ENCODE measurements at places on chromosomes 4 and X.
A peak's percentile ranks its signal among the peaks of the same experiment; 100 is the strongest.

GRCh38 chr4:123299212-123299691 is 97.3 kb upstream of the SPRY1 start:
- DNase-seq: no peak

DNA sequence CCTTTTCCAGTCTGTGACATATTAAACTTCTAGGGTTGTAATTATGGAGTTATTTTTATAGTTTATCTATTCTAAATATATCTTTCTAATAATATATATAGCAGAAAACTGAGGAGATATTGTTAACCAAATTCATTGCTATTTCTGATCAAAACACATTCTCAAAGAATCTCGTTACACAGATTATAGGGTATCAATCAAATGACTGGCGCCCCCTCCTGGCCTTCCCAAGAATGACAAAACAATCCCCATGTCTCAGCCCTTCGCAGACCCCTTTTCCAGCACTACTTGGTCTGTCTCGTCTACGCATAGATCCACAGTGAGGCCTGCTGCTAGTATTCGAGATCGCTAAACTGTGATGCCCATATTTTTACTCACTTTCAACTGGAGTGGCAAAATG is 209.3 kb downstream of the GPC3 start:
- DNase-seq: peak; percentile 22

DNA sequence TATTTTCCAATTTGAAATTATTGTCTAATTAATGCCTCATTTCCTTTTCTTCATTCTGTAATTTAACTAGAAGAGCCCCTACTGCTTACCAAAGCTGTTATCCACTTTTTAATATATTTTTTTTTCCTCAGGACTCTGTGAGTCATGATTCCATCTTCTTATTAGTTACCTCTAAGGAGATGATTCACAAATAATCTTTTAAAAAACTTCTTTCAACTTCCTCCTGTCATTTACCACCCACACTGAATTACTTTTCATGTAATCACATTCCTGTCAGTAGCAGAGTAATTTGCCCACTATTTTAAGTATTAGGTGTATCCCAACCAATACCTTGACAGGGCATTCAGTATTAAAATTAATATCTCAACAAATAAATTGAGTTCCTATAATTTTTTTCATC is 470.9 kb upstream of the ADGRL3 start:
- DNase-seq: no peak

GRCh38 chr4:157421365-157421764 is 200.8 kb downstream of the GRIA2 start:
- no peak for DNase-seq

- no peak for DNase-seq
Observed at GRCh38 chr4:60314416-60314815, 885.7 kb upstream of the ADGRL3 start.

- DNase-seq: no peak
Observed at GRCh38 chr4:116469582-116469981, 615.8 kb downstream of the TRAM1L1 start.

All from stimulated activated CD8-positive, alpha-beta memory T cell treated with anti-CD3 and anti-CD28 coated beads, Interleukin-15, amount 100 ng/mL, for 1 hour (primary cell).